ENCODE measurements at places on chromosomes 3 and 15.

DNA sequence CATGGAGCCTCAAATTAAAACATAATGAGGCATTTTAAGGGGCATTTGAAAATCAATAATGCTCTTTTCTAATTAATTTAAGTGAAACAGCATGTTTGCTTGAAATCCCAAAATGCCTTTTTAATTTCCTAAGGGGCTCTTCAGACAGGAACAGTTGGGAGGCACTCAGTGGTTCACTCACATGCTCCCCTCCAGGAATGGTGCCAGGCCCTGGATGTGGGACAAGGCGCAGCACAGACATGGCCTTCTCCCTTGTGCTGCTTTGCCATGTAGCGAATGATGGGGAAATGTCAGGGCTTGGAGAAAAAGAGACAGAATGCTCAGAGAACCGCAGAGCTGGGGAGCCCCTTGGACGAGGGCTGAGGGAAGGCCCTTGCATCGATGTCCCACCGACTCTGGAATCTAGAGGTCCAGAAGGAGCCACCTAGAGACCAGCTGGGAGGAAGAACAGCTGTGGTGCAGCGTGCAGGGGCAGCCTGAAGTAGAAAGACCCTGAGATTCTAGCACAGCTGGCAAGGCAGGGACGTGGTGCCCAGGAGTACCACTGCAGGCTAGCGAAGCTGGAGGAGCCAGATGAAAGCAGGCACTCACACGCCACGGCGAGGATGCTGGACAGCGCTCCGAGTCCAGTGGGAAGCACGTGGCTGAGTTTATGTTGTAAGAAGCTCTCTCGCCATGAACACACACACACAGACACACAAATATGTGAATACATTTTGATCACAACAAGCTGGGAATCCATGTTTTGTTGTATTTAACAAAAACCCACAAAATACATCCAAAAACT is 27.0 kb downstream of the NSMCE3 start:
- no peak for DNase-seq

DNA sequence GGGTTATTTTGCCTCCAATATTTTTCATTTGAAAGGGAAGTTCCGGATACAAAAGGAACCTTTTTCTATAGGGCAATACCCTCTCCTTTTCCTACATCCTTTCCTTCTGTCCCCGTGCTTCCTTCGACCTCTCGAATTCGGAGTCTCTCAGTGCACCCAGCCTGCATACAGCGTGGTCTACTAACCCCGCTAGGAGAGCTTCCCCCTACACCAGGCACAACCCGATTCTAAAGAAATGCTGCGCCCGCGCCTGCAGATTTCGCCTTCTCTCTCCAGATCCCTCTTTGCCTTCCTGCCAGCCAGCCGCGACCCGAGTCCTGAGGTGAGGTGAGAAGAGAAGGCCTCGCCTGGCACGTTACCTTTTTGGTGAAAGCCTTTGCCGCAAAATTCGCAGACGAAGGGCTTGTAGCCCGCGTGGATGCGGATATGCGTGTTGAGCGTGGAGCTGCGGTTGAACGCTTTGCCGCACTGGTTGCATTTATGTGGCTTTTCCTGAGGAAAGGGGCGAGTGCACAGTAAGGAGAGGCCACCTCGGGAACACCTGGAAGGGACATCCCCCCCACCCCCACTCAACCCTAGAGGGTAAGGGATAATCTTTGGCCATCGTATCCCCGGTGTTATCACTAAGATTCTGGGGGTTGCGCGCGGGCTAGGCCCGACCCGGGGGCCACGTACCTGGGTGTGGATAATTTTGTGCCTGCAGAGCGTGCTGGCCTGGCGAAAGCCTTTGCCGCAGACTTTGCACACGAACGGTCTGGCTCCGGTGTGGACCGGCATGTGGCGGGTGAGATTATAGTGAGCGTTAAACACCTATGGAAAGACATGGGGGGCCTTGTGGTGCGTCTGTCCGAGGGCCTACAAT is 2.3 kb downstream of the FEZF2 start:
- DNase-seq, result no peak

- DNase-seq, result no peak
These were observed 419 bp downstream of the HYKK start for GRCh38 chr15:78507831-78508160.

- DNase-seq, result no peak
These were observed 180.8 kb downstream of the MEGF11 start for GRCh38 chr15:66072616-66073361.

DNA sequence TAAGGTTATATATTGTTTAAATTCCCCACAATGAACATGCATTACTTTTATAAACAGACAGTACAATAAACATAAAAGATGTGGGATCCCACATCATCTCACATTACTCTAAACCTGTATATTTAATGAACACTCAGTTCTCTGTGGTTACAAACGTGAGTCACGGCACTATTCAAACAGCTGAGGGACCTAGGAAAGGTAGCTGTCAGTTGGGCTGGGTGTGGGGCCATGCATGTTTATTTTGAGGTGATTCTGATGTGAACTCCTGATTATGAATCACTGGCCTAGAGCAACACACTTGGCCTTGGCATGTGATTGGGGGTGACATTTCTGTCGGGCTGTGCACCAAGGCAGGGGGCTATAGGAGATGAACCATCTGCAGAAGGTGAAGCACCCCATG is 147.6 kb upstream of the HACD2 start:
- DNase-seq, result no peak
